ENCODE measurements at places on chromosomes 11 and 22.

- no peak for DNase-seq
These were observed 205.0 kb upstream of the RAG2 start for GRCh38 chr11:36803084-36803483.

- no peak for DNase-seq
These were observed 34.6 kb downstream of the VSIG10L2 start for GRCh38 chr11:125980436-125980835.

- DNase-seq = no peak
These were observed 48.0 kb downstream of the IGLL1 start for GRCh38 chr22:23531966-23532705.

DNA sequence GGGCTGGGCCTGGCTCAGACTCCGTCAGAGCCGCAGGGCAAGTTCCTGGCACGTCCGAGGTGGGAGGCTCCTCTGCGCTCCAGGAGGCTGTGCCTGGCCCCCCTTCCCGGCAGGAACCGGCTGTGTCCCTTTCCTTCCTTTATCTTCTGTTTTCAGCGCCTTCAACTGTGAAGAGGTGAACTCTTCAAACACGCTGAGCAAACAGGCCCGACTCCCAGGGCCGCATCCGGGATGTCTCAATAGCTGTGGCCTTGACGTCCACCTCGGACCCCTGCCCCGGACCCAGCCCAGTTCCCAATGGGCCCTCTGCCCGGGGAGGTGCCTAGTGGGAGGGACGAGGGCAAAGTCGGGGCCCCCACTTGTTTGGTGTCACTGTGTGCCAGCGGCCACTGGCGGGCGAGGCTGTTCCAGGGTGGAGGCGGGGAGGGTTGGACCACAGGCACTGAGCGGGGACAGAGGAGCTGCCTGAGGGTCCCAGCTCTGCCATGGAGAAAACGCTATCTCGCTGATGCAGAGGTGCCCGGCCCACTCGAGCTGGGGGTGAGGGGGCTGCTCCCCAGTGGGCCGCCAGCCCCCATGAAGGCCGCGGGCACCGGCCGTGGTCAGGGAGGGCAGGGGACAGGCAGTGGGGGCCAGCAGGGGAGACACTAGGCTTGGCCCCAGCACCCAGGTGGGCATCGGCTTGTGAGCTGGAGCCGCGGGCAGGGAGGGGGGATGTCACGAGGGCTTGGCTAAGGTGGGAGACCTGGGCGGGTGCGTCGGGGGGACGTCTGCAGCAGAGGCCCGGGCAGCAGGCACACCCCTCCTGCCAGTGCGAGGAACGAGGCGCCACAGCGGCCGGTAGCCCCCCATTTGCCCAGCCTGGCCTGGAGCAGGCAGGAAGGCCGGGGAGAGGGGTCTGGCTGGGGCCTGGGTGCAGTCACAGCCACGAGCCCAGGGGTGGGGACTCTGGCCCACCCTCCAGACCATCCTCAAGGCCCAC lies 2.7 kb upstream of the MUC5B start:
- DNase-seq = no peak

DNA sequence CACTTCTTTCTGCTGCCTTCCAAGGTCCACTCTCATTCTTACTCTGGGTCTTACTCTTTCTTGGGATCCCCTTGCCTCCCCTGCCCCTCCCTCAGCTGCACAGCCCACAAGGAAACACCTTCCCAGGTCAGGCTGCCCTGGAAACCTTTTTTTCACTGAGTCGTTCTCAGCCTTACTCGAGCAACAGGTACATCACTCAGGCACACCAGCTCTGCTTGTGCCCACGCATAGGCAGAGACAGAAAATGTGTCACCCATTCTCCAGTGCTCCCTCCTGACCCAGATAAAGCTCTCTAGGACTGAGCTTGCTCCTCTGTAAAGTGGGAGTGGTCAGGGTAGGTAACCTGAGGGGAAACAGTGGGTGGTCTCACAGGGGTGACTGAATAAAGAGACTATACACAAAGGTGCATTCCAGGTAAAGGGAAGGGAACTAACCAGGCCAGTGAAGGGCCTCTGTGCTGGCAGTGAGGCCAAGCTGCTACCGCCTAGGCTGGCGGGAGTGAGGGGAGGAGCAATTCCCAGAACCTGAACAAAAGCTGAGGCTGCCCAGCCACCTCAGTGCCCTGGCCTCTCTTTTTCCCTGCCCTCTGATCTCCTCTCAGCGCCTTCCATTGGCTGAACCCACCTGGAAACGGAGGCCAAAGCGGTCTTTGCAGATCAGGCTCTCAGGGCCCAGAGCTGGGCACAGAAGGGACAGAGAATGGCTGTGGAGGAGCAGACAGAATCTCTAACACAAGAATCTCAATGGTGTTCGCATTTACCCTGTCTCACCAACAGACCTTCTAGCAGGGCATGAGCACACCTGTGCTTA lies 15.9 kb downstream of the PRG3 start:
- DNase-seq = no peak

DNA sequence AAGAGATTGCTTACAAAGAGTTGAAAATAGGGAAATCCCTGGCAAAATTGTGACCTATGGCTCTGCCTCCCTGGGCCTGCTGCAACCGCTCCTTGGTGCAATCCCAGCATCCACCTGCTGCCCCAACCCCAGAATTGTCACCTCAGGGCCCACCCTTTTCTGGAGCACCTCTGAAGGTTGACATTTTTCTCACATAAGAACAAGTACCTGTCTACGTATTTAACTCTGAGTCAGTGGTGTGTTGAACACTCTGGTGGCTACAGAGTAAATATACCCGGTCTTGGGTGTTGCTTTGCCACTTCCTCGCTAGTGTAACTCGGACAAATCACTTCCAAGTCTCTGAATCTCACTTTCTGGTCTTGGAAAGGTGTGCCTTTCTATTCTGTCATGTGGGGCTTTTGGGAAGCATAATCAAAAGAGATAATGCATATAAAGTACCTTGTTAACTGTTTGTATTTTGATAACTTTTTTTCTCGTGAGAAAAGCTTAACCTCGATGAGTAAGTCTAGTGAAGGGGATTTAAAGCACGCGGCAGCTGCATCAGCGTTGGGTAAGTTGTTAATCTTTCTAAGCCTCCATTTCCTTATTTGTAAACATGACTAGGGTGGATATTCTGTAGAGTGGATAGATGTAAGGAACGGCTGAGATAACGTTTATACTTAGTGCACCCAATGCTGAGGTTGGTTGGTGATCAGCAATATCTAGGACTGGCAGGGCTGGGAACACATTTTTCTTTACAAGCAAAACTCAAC lies 881.2 kb downstream of the OPCML start:
- no peak for DNase-seq

DNA sequence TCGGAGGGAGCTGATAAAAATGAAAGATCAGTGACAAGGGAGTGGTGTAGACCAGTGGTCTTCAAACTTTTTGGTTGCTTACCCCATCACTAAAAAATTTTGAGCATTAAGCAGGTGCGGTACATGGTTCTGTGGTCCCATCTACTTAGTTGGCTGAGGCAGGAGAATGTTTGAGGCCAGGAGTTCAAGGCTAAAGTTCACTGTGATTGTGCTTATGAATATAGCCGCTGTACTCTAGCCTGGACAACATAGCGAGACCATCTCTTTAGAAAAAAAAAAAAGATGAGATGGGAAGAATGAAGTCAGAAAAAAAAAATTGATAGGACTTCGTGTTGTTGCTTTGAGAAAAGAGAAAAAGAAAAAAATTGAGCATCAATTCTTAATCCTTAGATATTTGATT lies 7.8 kb downstream of the MTMR3 start:
- no peak for DNase-seq

GRCh38 chr22:37318364-37319109 lies 36.2 kb downstream of the CYTH4 start:
- no peak for DNase-seq

GRCh38 chr22:19884954-19885751 lies 30.5 kb upstream of the GNB1L start:
- DNase-seq = no peak

GRCh38 chr11:27287205-27287604 lies 75.8 kb downstream of the CCDC34 start:
- DNase-seq = no peak

DNA sequence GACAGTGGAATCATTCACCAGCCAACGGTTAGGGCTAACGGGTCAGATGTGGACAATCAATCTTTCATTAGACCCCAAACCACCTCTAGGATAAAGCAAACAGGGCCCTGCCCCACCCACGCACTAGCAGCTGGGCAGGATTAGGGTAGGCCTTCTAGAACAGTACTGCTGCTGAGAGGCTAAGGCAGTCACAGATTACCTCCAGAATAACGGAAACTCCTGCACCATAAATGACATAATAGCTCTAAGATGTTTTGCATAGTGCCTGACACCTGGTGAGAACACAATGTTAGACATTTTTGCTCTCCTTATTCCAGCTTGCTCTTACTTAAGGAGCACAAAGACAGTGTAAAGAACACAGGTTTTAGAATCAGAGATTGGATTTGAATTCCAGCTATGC lies 1.8 kb downstream of the SYTL2 start:
- no peak for DNase-seq

GRCh38 chr11:116826751-116827431 lies 2.8 kb upstream of the APOC3 start:
- DNase-seq = no peak

DNA sequence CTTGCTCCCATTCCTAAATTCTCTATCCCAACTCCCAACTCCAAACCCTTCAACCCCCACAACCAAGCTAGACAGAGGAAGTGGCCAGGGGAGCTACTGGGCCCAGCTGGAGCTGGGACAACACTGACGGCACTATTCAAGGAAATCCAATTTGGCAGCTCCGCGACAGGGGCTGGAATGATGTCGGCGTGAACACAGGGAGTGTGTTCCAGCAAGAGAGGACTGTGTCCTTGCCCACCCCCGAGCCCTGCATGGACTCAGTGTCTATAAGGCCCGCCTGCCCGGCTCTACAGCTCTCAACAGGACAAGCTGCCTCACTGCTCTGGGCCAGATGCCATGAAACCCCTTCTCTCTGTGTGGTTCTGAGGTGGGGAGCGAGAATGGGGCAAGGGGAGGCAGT lies 11.3 kb downstream of the PCSK7 start:
- DNase-seq = no peak

GRCh38 chr11:1930462-1930830 lies 10.9 kb downstream of the TNNT3 start:
- no peak for DNase-seq

- DNase-seq = no peak
These were observed 2.0 kb downstream of the P2RX3 start for GRCh38 chr11:57340039-57340615.

- DNase-seq = no peak
These were observed 106.0 kb downstream of the EMSY start for GRCh38 chr11:76550781-76551180.

- no peak for DNase-seq
These were observed 60.6 kb upstream of the RASD2 start for GRCh38 chr22:35479985-35480550.

DNA sequence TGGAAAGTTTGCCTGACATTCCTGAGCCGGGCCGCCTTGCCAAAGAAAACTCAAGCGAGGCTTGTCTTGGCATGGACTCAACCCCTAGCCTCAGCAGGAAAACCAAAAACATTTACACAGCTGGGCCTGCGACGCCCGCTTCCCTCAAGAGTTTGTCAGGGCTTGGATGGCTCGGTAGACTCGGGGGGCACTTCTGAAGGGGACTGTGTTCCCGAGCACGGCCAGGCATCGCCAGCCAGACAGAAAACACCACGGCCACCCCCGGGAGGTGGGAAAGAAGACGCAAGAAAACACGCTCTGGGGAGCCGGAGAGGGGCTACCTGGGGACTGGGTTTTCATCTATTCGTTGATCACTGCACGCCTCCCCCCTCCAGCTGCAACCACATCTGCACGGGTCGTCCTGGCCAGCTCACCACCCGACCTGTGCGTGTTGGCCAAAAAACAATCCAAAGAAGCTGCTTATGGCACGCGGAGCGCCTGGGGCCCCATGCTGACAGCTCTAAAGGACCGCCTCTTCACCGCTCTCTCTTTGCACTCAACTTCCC lies 380.7 kb downstream of the MN1 start:
- no peak for DNase-seq

- DNase-seq = no peak
These were observed 129.2 kb upstream of the MTMR2 start for GRCh38 chr11:96052921-96053651.

- DNase-seq = no peak
These were observed at the start of gene CLCF1 for GRCh38 chr11:67372993-67373647. TSS of gene CLCF1 (minus strand) at chr11:67373598. CDS start at chr11:67373539, 59 bp downstream.

DNA sequence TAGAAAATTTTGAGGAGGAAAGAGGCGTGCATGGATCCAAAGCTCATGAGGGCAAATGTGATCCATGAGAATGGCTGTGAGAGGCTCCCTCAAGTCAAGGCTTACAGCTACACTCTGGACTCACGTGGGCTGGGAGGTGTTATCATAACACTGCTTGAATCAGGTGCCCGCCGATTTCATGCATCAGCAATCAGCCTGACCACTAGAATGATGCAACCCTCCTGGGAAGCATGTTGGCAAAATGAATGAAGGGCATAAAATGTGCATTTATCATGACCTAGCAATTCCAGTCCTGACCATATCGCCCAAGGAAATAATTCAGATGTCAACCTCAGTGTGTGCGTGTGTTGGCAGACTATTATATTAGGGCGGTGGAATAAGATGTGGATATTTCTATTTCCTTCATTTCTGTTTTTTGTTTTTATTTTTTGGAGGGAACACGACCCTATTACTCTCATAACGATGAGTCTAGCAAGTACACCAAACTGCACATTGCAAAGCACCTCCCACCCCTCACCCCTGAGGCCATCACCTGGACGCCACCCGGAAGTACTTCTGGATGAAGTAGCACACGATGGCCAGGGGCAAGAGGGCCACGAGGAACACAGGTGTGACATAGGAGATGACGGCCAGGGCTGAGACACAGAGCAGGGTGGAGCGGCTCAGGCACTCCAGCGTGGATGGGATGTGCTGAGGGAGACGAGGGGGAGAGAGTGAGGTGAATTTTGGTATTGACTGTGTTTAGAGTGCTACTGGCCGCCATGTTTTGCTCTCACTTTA lies 15.7 kb upstream of the KCNJ11 start:
- no peak for DNase-seq

GRCh38 chr11:19789835-19790710 lies 77.4 kb downstream of the NAV2 start:
- DNase-seq = no peak
